GM12878 (cell line): ENCODE measurements at places on chromosomes 5 and 9. TPM values are rescaled to one million over a fixed set of nuclear protein-coding genes. Genes with fewer than 3 reads are reported as not detected.

TMEFF1 gene
- total RNA-seq, result 0.38 and 0.58 TPM in 2 replicates

PRSS3 gene
- total RNA-seq, result 0.54 and 0.98 TPM in 2 replicates

PCDHGA6 gene
- total RNA-seq, result 0.28 and 0.32 TPM in 2 replicates

FOXD4L4 gene
- total RNA-seq, result 0.24 and 0.36 TPM in 2 replicates

C9orf50 gene
- not detected in 2 replicates for total RNA-seq
